ENCODE measurements at places on chromosomes 5 and 9.
A peak's percentile ranks its signal among the peaks of the same experiment; 100 is the strongest.

DNA sequence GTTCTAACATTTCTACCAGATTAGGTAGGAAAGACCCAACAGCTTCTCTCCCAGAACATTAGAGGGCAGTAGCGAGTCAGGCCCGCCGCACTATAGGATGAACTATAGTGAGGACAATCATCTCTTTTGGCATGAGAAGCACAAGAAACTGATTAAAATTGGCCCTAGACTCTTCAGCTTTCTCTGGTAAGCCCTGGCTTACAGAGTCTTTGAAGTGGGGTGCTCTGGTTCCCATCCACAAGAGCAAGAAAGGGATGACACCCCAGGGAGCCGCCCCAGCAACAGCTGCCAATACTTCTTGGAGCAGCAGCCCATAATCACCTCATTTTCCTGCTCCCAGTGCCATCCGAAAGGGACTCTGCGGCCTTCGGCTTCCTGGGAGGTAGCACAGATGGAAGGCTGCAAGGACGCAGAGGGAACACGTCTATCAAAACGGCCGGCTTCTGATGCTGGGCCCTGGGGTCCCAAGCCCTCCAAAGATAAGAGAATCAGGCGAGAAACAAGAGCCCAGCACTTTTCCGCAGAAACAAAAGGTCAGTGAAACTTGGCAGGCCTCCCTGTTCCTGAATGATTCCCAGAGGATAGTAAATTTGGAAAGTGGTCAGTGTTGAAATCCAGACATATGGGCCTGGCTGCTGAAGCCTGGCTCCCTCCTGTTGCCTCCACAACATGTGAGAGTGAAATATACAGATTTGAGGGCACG lies 69.3 kb downstream of the HSD17B3 start:
- peak; percentile 56 for DNase-seq

DNA sequence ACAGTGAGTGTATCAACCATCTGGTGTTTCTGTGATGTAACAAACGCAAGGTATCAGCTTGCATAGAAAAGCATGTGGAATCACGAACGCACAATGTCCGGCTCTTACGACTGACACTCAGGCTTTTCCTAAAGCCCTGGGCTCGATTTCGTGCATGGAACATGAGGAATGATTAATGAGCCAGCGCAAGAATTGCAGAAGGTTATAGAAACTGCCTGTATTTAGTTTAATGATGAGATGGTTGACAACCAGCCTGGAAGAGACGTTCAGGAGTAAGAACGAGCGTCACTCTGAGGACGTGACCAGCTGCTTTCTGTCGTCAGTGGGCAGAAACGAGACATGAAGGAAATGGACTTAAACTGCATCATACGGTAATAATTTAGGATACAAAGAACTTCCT lies 497.6 kb downstream of the IRX1 start:
- no peak for DNase-seq

GRCh38 chr5:77305956-77306355 lies 95.5 kb downstream of the PDE8B start:
- no peak for DNase-seq

DNA sequence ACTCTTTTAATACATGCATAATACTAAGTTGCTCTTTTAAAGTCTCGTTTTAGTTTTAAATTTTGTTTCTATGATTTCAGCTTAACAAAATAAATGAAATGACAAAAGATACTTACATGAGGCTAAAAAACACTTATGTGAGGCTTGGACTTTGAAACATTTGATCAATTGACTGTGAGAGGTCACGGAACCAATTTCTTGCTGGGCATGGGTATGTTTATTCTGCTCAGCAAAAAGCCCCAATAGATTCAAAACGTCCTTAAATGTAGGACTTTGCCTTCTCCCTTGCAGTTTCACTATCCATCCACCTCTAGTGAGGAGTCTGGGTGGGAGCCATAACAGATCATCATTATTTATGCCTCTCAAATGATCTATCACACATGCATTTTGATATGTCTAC lies 191.9 kb downstream of the ZSWIM6 start:
- no peak for DNase-seq

GRCh38 chr5:34742061-34742460 lies 85.9 kb downstream of the RAI14 start:
- no peak for DNase-seq

DNA sequence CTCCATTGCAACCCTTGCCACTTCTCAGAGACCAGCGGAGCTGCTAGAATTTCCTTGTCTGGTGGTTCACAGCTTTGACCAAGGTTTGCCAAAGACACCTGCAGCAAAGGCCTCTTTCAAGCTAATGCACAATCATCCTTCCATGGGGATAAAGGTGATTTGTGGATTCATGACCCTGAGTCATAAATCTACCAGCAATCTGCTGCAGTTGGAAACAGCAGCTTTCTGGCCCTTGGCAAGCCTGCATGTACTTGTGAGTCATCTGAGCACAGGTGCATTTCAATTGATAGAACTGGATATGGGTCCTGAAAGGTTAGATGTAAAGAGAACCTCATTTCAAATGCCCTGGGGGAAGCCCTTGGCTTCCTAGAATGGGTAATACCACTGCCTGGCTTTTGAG lies 21.6 kb upstream of the TCF7 start:
- DNase-seq, result no peak

- no peak for DNase-seq
Measured at GRCh38 chr9:115522912-115523311, 405.0 kb upstream of the TNC start.

GRCh38 chr9:135547756-135548736 lies 2.1 kb downstream of the OBP2A start:
- DNase-seq, result no peak

- no peak for DNase-seq
Measured at GRCh38 chr9:76855015-76855414, 50.9 kb downstream of the PRUNE2 start.

- no peak for DNase-seq
Measured at GRCh38 chr9:105074491-105074890, 146.5 kb upstream of the ABCA1 start.

DNA sequence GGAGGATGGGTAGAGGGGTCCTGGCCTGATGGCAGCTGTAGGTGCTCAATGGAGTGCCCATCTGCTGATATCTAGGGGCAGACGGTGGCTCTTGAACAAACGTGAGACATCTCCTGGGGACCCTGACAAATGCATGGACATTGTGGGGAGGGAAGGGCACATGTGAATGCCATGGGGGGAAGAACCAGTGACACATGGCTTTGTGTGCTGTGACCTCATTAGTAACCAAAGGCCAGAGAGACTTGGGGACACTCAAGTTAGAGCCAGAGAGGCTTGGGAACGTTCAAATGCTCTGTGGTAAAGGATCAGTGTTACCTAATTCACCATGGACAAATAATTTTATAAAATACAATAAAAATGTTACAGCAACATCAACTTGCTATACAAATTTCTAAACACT lies 151.8 kb downstream of the ESM1 start:
- DNase-seq, result no peak

DNA sequence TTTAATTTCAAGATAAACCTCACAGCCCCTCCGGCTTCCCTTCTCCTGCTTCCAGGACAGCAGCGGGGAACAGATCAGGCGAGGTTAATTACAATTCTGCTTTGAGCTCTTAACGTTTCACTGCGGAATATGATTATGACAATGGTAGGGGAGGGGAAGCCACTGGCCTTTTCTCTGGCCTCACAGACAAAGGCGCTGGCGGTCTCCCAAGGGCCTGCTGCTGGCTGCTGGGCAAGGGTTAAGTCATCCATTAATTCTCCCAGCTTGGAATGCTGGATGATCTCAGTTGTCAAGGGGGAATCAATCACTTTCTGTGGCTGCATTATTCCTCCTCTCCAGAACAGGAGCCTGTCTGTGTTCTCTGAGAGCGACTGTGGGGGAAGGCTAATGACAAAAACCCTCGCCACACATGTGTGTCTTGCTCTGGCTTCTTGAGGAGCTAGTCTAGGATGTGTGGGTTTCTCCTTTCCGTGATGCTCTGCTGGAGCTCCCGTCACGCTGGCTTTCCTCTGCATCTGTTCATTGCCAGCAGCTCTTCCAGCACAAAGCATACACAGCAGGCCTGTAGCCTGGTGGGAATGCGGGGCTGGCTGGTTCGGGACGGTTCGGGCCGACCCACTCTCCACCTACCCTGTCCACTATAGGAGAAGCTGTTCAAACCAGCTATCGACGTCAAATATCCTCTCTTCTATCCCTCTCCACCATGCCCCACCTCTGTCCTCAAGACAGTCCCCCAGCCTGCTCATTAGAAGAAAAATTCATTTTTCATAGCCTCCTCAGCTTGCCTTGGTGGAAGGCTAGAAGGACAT lies 82.8 kb downstream of the DCP2 start:
- no peak for DNase-seq

DNA sequence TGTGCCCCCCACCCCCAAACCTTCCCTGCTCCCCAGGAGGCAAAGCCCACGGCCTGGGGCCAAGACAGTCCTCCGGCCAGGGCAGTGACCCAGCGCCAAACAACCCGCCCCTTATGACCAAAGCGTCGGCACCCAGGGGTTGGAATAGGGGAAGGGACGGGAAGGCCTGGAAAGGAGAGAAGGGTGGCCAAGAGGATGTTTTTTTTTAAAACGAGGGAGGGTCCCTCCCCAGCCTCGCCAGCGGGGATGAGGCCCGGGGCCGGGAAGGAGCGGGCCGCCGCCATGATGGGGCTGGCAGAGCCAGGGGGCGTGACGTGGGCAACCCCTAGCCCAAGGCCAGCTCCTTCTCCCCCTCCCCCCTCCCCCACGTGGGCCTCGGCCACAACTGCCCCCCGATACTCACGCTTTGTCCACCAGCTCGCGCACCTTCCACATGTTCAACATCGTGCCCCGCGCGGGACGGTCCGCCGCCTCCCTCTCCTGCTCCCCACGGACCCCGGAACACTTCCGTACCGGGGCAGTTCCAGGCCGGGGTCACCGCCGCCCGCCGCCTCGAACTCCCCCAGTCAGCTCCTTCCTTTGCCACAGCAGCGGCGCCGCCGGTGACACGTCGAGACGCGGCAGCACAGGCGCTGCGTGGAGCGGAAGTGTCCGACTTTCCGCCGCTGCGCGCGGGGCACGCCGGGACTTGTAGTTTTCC lies at the start of gene CLINT1:
TSS of gene CLINT1 (minus strand) at position 619 of the 700 bp plus-strand sequence. CDS start at position 444, 175 bp downstream.
- DNase-seq, result peak; percentile 93

DNA sequence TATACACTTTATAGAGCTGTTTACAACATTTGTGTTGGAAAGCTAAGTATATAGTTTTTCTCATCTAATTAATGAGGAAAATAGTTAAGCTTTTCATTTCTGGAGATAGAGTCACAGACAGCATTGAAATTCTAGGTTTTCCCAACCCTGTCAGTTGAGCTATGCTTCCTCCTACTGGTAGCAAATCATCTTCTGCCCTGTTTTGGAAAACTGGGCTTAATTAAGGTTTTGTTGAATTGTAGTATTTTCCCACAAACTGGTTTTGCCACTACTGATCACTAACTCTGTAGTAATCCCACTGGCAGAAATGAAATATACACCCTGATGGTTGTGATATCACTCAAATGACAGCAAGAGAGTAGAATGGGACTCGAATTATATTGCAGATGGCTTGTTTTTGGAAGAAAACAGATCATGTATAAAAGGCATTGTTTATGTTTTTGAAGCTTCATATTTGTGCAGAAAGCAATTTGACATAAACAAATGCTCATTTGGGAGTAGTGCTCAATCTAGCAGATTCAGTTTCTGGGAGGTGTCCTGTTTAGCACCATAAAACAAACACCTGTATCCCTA lies 46.6 kb downstream of the CD180 start:
- DNase-seq, result no peak

DNA sequence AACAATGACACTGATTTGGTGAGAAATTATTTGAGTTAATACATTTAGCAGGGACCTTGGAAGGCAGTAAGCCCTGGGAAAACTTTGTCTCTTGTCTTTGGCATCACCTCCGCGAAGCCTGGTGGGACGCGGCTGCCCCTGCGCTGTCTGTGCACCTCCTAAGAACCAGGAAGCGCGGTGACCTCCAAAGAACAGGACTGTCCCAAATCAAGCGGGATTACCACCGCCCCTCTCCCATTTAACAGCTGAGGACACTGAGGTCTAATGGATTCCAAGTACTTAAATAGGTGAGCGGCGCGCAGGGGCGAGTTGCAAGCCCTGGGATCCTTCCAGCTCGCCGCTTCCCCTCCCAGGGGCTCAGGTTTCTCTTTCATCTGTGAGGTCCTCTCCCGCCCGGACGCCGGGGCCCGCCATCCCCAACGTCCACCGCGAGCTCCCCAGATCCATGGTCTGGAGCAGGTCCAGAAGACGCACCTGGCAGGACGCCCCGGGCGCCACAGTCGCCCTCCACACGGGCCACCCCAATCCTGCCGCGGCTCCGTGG lies 432 bp downstream of the STARD4 start:
- DNase-seq, result no peak
